ENCODE measurements at places on chromosomes 3 and 15. TPM values are rescaled to one million over a fixed set of nuclear protein-coding genes. Genes with fewer than 3 reads are reported as not detected.

IQCH gene
- total RNA-seq = 1.9 TPM

ANKUB1 gene
- not detected for total RNA-seq

MFN1 gene
- total RNA-seq = 45.2 TPM

WDR93 gene
- not detected for total RNA-seq

RPS27L gene
- total RNA-seq = 180 TPM

LACTB gene
- 10.3 TPM for total RNA-seq

ANKDD1A gene
- 3.7 TPM for total RNA-seq

LIPH gene
- total RNA-seq = 0.37 TPM

EFCC1 gene
- total RNA-seq = 0.09 TPM

ZFAND6 gene
- 89.7 TPM for total RNA-seq

NOX5 gene
- total RNA-seq = not detected

TMA7 gene
- 309 TPM for total RNA-seq

SLC22A13 gene
- total RNA-seq = not detected

ADAM10 gene
- 159 TPM for total RNA-seq

ISLR2 gene
- total RNA-seq = 0.09 TPM

TRPM1 gene
- not detected for total RNA-seq

LMOD3 gene
- total RNA-seq = not detected

WDR72 gene
- total RNA-seq = 2.9 TPM

SLC22A14 gene
- not detected for total RNA-seq

ZSCAN29 gene
- total RNA-seq = 46.7 TPM

ACAN gene
- 0.50 TPM for total RNA-seq

FBXO40 gene
- total RNA-seq = 0.15 TPM

CD200 gene
- 51.6 TPM for total RNA-seq

EAF2 gene
- total RNA-seq = 4.4 TPM

GUCA1C gene
- total RNA-seq = not detected

MRPL46 gene
- 29.3 TPM for total RNA-seq

EPM2AIP1 gene
- total RNA-seq = 8.4 TPM

GABRR3 gene
- total RNA-seq = not detected

SNAP23 gene
- 55.2 TPM for total RNA-seq
